Activated naive CD8-positive, alpha-beta T cell treated with anti-CD3 and anti-CD28 coated beads for 36 hours (primary cell): ENCODE measurements at places on chromosomes 12 and 14.

GRCh38 chr12:30144777-30145683, 361.3 kb upstream of the TMTC1 start:
- H3K36me3 ChIP-seq, result no peaks in the 10 kb centered on the region
- no peak overlapping the region for H3K4me3 ChIP-seq
- no peaks in the 10 kb centered on the region for H3K27me3 ChIP-seq
- no peak for DNase-seq
- H3K4me1 ChIP-seq, result no peaks in the 10 kb centered on the region
- H3K27ac ChIP-seq, result no peak overlapping the region

GRCh38 chr14:22375321-22375930, 213.6 kb downstream of the DAD1 start:
- no peaks in the 10 kb centered on the region for H3K36me3 ChIP-seq
- no peaks in the 10 kb centered on the region for H3K4me1 ChIP-seq
- no peaks in the 10 kb centered on the region for H3K27me3 ChIP-seq
- H3K27ac ChIP-seq, result no peak overlapping the region
- no peak for DNase-seq
- H3K4me3 ChIP-seq, result no peak overlapping the region

- no peak overlapping the region for H3K4me3 ChIP-seq
- H3K27ac ChIP-seq, result no peak overlapping the region
- DNase-seq, result no peak
- H3K4me1 ChIP-seq, result peaks cover 51% of the 10 kb centered on the region
- peaks cover 15% of the 10 kb centered on the region for H3K36me3 ChIP-seq
Measured at GRCh38 chr12:124496584-124496983, 70.8 kb downstream of the NCOR2 start.

DNA sequence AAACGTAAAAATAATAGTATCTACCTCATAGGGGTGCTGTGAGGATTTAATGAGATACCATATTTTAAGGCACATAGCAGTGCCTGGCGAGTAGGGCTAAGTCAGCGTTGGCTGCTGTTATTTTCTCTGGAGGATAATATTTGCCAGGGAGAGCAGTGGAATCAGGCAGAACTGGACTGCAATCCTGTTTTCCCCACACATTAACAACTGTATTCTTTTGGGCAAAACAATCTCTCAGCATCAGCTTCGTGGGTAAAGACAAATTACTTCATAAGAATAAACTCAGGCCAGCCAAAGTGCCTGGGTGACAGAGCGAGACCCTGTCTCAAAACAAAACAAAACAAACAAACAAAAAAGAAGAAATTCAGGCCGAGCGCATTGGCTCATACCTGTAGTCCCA, 29.7 kb upstream of the ATP2A2 start:
- H3K4me1 ChIP-seq, result no peaks in the 10 kb centered on the region
- no peak overlapping the region for H3K27ac ChIP-seq
- no peak overlapping the region for H3K4me3 ChIP-seq
- no peaks in the 10 kb centered on the region for H3K36me3 ChIP-seq

GRCh38 chr12:2075508-2076195, 22.9 kb downstream of the CACNA1C start:
- no peaks in the 10 kb centered on the region for H3K36me3 ChIP-seq
- H3K4me3 ChIP-seq, result no peak overlapping the region
- no peak overlapping the region for H3K27ac ChIP-seq
- peaks cover 3% of the 10 kb centered on the region for H3K27me3 ChIP-seq

GRCh38 chr14:61346221-61346620, 24.8 kb downstream of the PRKCH start:
- DNase-seq, result no peak
- peak overlapping the region; percentile 94 for H3K27ac ChIP-seq
- peaks cover 95% of the 10 kb centered on the region for H3K4me1 ChIP-seq
- peaks cover 69% of the 10 kb centered on the region for H3K36me3 ChIP-seq
- peak overlapping the region; percentile 86 for H3K4me3 ChIP-seq
